Brain (organoid and tissue), 16 donors: ENCODE measurements at places on chromosomes 6 and 20. TPM values are rescaled to one million over a fixed set of nuclear protein-coding genes. Genes with fewer than 3 reads are reported as not detected.
A peak's percentile ranks its signal among the peaks of the same experiment; 100 is the strongest.

GRCh38 chr6:127367023-127367375 lies 23.6 kb upstream of the ECHDC1 start:
- no peak for DNase-seq

GRCh38 chr6:106165885-106166485 lies 79.8 kb downstream of the PRDM1 start:
- DNase-seq = no peak

DNA sequence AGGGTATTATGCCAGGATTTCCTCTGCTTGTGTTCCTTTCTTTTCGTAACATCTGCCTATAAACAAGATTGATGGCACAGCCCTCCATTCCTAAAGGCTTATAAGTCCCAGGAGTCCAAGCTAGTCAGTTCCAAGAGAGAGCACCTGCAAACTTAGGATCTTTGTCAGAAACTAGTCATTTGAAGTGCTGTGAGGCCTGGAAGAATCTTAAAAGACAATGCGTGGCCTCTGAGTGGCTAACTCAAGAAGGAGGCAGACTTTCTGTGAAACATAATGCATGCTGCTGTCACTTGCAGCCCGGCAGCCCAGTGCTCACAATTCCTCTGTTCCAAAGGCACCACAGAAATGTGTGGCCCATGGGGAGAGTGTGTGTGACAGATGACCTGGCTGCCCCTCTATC lies 135.0 kb upstream of the SUPT3H start:
- DNase-seq = no peak

Gene C6orf15
- polyA plus RNA-seq = not detected

DNA sequence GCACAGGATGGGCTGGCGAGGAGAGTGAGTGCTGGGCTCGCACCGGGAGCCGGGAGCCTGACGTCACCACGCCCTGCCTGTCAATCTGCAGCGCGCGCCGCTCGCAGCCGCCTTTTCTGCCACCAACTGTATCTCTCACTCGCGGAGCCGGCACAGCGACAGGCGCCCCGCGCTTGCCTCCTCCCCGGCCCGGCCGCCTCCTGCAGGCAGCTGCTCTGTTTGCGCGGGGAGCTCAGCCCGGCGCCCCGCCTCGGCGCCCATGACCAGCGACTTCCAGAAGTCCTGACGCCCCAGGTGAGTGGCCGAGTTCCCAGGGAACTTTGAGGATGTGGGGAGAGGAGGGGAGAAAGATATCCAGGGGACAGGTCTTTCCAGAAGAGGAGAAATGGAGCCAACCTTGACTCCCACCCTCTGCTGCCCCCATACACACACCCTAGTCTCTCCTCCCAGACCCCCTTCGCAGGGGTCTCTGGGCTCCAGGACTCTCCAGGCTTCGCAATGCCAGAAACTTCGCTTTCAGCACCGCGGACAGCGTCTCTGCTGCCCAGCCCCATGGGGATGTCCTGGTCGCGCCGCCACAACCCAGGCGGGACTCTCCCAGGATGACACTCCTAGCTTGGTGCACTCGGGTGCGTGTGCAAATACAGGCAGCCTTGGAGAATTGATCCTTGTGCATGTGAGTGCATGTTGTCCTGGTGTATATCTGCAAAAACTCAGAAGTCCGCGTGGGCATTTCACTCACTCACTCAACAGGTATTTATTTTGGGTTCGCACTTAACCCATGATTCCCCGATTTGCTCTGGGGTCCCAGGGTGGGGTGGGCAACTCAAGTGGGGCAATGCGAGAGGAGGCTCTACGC lies at the start of gene GPR6:
Gene GPR6 (plus strand): TSS at position 138 of the 859 bp plus-strand sequence. CDS start 802 bp downstream, outside the sequence.
- DNase-seq = peak; percentile 60

Gene SPATS1
- not detected for polyA plus RNA-seq

DNA sequence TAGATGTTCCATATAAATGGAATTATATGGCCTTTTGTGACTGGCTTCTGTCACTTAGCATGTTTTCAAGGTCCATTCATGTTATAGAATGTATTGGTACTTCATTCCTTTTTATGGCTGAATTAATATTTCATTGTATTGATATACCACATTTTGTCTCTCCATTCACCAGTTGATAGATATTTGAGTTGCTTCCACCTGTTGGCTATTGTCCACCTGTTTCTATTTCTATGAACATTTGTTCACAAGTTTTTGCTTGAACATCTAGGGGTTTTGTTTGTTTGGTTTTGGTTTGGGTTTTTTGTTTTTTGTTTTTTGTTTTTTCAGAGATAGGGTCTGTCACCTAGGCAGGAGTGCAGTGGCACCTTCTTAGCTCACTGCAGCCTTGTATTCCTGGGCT lies 23.2 kb downstream of the WFDC3 start:
- no peak for DNase-seq

DNA sequence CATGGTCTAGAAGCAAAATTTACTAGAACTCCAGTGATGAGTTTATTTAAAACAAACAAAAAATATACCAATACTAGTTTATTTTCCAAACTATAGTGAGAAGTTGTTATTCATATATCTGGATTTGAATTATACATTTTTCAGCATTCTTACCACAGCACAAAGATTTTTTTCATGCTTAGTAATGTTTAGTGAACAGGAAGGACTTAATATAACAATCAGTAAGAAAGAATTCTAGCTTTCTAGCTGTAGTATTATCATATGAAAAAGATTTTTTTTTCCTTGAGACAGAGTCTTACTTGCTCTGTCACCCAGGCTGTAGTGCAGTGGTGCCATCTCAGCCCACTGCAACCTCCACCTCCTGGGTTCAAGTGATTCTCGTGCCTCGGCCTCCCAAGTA lies 13.8 kb downstream of the MARCKS start:
- no peak for DNase-seq

Gene MRPL2
- 123 TPM for polyA plus RNA-seq

Gene ARMH2
- polyA plus RNA-seq = not detected

Gene CNKSR3
- 72.5 TPM for polyA plus RNA-seq

GRCh38 chr6:100116411-100117194 lies 122.6 kb upstream of the MCHR2 start:
- peak; percentile 88 for DNase-seq

DNA sequence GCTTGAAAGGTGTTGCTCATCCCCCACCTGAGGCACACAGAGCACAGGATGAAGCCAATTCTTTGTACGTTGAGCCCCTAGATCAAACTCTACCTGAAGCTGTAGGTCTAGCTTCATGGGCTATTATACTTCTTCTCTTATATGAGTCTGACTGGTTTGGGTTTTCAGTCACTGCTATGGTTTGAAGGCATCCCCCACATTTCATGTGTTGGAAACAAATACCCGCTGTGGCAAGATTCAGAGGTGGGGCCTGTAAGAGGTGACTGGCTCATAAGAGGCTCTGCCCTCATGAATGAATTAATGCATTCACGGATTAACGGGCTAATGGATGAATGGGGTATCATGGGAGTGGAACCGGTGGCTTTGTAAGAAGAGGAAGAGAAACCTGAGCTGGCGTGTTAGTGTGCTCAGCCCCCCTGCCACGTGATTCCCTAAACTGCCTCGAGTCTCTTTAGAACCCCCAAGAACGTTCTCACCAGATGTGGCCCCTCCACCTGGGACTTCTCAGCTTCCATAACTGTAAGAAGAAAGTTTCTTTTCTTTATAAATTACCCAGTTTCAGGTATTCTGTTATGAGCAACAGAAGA lies 39.2 kb downstream of the PREX1 start:
- DNase-seq = no peak

DNA sequence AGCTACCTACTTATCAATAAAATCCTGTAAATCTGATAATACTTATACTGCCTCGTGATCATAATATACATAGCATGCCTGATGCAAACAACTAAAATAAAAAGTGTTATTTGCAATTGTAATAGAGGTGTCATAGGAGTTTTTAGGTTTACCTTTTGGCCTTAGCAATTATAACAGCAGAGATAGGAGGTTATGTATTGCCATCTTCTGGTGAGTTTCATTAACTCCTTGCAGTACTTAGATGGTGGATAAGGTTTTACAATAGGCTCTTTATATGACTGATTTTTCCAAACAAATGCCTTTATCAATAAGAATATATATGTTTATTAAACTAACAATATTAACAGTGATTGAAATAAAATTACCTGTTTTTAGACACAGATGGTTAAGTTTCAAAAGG lies 27.8 kb upstream of the MYCT1 start:
- peak; percentile 59 for DNase-seq

DNA sequence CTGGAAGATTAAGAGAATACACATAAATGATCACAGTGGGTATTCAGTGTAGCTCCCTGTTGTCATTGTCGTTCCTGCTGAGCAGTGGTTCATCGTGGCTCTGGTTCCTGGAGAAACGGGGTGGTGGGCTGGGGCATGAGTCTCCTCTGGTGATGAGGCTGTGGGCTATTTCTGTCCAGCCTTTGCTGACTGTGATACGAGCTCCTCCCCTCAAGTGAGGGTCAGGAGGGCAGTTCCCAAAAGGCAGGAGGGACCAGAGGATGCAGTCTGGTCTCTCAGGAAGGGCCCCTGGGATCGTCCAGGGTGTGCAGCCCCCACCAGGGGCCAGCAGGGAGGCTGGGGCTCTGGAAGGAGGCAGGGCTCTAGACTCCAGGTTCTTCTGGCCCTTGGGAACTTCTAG lies 31.1 kb upstream of the DLGAP4 start:
- no peak for DNase-seq

GRCh38 chr20:1374246-1374645 lies 18.6 kb downstream of the FKBP1A start:
- DNase-seq = no peak

GRCh38 chr6:151284012-151284411 lies 44.2 kb downstream of the AKAP12 start:
- DNase-seq = no peak

DNA sequence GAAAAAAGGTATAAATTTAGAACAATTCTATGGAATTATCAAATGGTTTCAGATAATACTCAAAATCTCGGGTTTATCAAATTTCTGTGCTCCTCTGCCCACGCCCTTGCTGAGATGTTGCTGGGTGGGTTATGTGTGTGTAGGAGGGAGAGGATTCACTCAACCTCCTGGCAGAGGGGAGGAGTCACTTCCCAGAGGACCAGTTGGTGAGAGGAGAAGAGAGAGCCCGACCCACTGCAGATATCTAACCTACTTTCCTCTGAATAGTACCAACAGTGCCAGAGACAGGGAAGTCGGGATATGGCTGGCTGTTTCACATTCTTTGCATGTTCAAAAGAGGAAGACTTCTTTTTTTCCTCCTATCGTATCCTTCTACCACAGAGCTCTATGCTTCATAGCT lies 187.1 kb upstream of the MAN1A1 start:
- no peak for DNase-seq

DNA sequence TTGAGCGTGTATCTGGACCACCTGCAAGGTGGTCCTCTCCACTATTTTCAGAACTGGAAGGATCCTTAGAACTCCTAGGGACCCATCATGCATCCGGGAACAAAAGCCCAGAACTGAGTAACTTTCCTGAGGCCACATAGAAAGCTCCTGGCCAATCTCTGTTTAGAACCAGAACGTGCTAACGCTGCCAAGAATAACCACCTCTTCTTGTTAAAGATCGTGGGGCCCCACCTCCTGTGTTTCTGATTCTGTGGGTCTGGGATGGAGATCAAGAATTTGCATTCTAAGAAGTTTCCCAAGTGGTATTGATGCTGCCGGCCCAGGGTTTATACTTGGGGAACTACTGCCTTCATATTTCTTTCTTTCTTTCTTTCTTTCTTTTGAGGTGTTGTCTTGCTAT lies 13.3 kb downstream of the CD40 start:
- no peak for DNase-seq

DNA sequence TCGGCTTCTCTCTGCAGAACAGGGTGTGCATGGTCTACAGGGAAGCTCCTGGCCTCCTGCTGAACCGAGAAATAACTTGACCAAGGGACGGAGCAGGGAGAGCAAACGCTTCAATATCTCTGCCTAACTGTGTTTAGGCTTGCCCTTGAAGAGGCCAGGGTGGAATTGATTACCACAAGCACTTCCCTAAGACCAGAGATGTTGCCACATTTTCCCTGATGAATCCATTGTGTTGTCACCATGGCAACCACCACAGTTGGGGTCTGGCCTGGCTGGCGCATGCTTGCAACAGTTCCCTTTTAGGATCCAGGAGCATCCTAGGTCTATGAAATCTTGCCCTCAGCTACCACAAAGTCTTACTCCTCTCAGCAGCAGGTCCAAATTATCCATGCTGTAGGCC lies 213.5 kb upstream of the SULF2 start:
- peak; percentile 93 for DNase-seq

Gene CENPW
- 31.8 TPM for polyA plus RNA-seq
